Suprapubic skin (tissue), 4 donors: ENCODE measurements at places on chromosomes 1 and 21. TPM values are rescaled to one million over a fixed set of nuclear protein-coding genes. Genes with fewer than 3 reads are reported as not detected.

GRCh38 chr1:110426854-110427253 lies 19.4 kb upstream of the LAMTOR5 start:
- DNase-seq = no peak

- peak; percentile 68 for DNase-seq
Measured at GRCh38 chr1:30511991-30512913, 211.1 kb downstream of the MATN1 start.

DNA sequence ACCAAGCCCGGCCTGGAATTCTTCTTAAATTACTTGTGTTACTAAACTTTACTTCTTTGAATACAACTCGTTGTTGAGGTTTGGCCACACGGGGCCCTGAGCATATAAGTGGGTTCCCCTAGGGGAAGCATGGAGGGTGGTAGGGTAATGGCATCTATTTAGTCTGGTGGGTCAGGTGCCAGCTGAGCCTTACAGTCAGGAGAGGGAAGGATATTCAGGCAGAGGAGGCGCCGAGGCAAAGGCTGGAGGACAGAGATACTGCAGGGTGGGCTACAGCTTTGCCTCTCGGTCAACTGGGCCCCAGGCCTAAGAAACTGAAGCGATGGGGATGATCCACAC lies 424 bp upstream of the NECAP2 start:
- no peak for DNase-seq

DNA sequence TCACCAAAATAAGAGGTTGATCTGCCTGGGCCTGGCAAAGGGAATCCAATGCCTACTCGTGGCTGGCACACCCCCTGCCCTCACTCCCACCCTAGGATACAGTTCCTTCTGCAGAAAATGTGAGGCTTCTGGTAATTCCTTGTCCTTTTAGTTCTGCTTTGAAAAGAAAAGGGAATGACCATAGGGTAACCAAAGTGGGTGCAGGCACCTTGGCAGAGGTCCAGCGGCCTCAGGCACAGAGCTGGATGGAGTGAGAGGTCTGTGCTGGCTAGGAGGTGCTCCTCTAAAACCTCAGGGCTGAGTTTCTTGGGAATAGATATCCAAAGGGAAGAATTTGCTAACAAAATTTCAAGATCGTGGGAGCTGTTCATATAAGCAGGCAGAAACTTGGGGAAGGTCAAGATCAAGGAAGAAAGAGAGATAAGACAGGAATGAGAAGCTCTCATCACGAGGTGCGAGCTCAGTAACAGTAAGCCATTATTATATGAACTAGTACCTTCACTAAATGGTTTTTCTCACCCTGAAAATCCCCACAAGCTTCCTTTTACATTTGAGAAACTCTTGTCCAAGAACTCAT lies 293.1 kb upstream of the LYPLAL1 start:
- no peak for DNase-seq

GRCh38 chr1:174219606-174220370 lies 60.5 kb downstream of the RABGAP1L start:
- no peak for DNase-seq

DNA sequence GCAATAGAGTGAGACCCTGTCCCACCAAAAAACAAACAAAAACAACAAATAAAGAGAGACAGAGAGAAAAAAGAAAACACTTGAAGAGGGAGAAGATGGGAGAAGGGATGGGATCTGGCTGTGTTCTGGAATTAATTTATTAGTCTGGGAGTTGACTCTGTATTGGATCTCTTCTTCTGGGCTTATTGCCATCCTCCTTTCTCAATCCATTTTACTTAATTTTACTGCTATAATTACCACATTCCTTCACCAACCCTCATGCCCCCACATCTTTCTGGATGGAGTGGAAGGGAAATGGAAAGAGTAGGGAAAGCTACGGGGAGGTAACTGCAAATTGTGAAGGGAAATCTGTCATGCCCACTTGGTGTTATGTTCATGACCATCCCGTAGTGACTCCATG lies 42.9 kb downstream of the FMN2 start:
- no peak for DNase-seq

GRCh38 chr1:55571767-55572166 lies 356.6 kb upstream of the USP24 start:
- no peak for DNase-seq

DNA sequence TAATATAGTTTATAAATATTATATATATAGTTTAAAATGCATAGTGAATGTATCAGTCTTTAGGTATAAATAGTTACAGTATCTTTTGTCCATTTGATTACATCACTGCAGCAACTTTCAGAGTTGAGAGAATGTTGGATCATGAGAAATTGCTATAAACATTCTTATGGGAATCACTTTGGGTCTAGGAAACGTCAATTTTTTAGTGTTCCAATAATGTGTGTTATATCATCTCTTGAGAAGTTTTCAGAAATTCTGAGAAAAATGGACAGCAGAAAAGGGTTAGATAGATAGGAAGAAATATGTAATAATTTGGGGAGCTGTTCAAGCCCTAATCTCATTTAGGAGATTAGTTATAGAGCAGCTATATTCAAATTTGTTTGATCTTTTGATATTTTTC lies 185.2 kb upstream of the SGIP1 start:
- DNase-seq = no peak

DNA sequence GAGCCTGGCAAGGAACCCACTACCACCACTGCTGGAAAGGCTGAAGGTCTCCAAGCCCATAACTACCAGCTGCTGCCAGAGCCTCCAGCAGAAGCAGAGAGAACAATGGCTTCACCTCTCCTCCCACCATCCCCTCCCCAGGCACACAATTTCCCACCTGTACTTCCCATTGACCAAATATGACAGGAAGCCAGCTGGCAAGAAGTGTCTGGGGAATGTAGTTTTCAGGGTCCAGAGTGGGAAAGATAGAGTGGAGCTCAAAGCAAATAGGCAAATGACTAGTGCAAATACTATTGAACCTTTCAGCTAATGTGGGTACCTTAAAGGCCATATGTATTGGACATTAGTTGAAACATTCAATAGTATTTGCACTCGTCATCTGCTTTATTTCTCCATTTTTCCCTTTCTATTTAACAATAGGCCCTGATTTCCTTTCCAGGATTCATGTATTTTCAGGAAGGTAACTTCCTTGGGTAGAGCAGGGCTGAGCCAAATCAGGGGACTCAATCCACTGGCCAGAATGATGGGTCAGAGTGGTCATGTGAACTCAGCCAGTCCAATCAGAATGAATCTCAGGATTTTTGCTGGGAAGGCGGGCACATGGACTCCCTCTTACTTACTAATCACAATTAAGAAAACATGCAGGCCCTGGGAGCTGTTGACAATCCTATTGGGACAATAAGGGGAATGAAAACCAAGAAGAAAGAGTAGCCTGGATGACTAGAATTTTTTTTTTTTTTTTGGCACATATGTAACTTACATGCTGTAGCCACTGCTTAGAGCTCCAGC lies 12.1 kb upstream of the NFYC start:
- no peak for DNase-seq

GRCh38 chr1:10280439-10281350 lies 70.3 kb downstream of the KIF1B start:
- no peak for DNase-seq

DNA sequence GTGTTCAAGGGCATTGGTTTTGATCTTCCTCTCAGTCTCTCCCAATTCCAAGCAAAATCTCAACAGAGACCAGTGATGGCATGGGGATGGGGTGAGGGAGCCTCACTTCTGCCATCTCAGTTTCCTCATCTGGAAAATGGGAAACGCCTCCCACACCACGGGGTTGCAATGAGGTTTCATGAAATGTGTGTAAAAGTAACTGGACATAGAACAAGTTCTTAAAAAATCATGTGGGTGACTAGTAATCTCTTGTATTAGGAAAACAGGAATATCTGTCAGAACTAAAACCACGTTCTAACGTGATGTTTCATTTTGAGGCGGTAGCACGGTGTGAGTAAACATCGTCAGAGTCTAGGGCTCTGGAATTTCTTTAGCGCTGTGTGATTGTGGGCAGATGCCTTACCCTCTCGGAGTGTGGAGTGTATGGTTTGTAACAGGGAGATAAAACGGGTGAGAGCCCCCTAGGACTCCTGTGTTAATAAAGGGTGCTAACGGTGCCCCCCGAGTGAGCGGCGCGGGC lies 55.5 kb upstream of the DNAJC6 start:
- no peak for DNase-seq

- no peak for DNase-seq
Measured at GRCh38 chr1:172206256-172206655, 214.2 kb upstream of the C1orf105 start.

DNA sequence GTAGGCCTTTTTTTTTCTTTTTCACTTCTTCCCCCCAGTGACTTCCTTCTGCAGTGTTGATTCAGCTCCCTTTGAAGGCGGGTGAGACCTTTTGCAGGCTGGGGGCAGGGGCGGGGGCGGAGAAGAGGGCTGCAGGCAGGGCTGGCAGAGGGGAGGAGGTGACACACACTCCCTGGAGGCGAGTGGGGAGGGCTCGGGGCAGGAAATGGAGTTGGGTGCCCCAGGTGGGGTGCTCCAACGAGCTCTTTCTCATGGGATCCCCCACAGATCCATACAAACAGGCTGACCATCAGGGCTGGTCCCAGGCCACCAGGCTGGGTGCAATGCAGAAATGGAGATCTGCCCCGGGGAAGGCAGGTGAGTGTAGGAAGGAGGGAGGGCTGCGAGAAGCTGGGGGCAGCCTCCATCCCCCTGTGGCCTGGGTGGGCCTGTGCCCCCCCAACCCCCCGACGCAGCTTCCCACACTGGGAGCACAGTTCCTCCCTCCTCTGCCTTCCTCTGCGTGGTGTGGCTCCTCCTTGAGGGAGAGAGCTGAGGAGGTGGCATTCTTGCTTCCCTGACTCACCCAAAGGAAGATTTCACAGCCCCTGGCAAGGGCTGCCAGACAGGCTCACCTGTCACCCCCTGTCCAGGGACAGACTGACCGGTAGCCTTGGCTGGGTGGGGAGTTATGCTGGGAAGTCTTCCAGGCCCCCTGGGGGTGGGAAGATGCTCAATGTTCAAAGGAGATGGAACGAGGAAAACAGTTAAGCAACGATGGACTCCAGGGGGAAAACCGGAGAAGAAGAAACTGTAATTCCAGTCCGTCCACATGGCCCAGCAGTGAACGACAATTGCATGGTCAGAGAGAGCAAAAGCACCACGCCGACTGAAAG lies 7.1 kb upstream of the ITGB2 start:
- no peak for DNase-seq

- DNase-seq = peak; percentile 70
Measured at GRCh38 chr1:173420330-173420806, 56.8 kb upstream of the PRDX6 start.

DNA sequence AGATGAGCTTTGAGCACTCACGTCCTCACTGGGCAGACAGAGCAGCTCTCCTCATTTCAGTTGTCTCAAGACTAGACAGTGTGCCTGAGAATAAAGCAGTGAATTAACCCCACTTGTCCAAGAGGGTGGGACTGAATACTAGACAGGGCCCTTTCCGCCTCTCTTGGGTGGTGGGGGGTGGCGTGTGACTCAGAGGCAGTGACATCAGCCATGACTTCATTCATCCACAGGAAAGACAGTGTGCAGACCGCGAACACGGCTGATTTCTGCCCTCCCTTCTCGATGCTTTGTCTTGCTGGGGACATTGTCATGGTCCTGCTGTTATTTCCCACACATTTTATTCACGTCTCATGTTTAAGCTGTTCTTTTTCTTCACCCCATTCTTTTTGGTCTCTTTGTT lies 64.9 kb downstream of the FGGY start:
- DNase-seq = no peak

- peak; percentile 97 for DNase-seq
Measured at GRCh38 chr1:153545067-153546055, at the start of gene S100A4. TSS of gene S100A4 (minus strand) at chr1:153545806. CDS start at chr1:153544794, 1,012 bp downstream.

- no peak for DNase-seq
Measured at GRCh38 chr1:186950547-186950946, 121.8 kb downstream of the PLA2G4A start.

DNA sequence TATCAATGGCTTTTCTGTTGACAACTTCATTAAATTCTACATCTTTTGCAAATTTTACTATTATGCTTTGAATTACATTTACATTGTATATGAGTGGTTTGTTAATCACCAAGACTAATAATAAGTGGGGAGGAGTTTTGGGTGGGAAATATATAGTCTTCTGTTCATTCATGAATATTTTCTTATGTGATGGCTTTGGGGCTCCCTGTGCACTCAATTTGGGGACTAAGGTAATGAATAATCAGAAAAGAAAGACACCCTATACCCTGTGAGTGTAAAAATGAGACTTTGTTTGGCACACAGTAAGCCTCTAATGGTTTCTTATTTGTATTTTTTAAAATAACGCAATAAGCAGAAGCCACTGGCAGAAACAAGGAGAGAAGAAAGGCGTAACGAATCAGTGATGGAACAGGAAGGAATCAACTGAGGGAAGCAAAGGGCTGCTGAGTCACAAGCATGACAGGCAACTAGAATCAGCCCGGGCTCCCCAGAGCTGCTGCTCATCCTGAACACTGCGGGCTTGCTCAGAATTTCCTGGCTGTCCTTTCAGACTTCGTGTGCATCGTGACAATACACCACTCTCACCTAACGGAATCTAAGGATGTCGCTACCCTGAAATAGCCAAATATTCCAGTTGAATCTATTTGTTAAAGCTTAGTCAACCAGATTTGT lies 20.8 kb upstream of the RGS2 start:
- no peak for DNase-seq

- no peak for DNase-seq
Measured at GRCh38 chr1:18109756-18110597, 2.4 kb downstream of the IGSF21 start.

- no peak for DNase-seq
Measured at GRCh38 chr1:152251391-152251790, 27.4 kb upstream of the HRNR start.

Gene MRPL20
- total RNA-seq = 114 TPM

Gene LAD1
- total RNA-seq = 207 TPM

Gene UTS2
- total RNA-seq = not detected

Gene ITGB2
- total RNA-seq = 18.8 TPM

Gene FMO4
- total RNA-seq = 1.5 TPM

Gene NR1I3
- 1.2 TPM for total RNA-seq

Gene POFUT2
- 21.6 TPM for total RNA-seq

Gene ACTL8
- total RNA-seq = not detected

Gene LCE1C
- 1,127 TPM for total RNA-seq

Gene MROH7
- 2.0 TPM for total RNA-seq

Gene GCSAML
- not detected for total RNA-seq
